ENCODE measurements at places on chromosomes 16 and 17.

- no peak for DNase-seq
These were observed 33.3 kb upstream of the SRSF1 start for GRCh38 chr17:58040386-58040785.

- DNase-seq, result no peak
These were observed 664.5 kb downstream of the WWOX start for GRCh38 chr16:78763821-78764440.

GRCh38 chr16:73113336-73113735, 65.4 kb upstream of the ZFHX3 start:
- DNase-seq, result no peak

DNA sequence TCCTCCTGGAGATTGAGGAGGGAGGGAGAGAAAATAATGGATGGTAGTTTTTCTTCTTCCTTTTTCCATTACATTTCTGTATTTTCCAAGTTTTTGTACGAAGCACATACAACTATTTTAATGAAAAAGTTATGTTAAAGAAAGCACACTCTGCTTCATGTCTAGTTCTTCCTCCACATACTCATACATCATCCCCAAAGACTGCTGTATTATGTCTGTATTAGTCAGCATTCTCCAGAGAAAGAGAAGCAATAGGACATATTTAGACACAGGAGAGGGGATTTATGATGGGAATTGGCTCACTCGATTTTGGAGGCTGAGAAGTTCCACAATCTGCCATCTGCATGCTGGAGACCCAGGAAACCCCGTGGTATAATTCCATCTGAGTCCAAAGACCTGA, 10.1 kb upstream of the ACSM2A start:
- DNase-seq, result no peak

DNA sequence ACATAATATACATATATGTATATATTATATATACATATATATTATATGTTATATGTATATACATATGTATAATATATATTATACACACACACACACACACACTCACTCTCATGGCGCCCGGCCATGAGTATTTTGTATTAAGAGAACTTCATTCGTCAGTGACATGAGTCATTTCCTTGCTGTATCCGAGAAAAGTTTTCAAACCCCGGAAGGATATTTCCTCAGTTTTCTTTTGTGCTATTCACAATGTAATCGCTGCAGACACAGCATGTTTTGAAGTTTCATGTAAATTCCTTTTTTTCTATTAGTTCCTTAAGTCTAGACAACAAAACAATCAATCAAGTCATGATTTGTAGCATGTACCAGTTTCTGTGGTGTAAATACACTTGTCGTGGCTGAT, 33.3 kb downstream of the OR1D5 start:
- no peak for DNase-seq

- peak; percentile 72 for DNase-seq
These were observed at the start of gene AP1G1 for GRCh38 chr16:71808593-71809459. AP1G1 (minus strand) TSS chr16:71808834; CDS start chr16:71789479, 19,355 bp downstream.

DNA sequence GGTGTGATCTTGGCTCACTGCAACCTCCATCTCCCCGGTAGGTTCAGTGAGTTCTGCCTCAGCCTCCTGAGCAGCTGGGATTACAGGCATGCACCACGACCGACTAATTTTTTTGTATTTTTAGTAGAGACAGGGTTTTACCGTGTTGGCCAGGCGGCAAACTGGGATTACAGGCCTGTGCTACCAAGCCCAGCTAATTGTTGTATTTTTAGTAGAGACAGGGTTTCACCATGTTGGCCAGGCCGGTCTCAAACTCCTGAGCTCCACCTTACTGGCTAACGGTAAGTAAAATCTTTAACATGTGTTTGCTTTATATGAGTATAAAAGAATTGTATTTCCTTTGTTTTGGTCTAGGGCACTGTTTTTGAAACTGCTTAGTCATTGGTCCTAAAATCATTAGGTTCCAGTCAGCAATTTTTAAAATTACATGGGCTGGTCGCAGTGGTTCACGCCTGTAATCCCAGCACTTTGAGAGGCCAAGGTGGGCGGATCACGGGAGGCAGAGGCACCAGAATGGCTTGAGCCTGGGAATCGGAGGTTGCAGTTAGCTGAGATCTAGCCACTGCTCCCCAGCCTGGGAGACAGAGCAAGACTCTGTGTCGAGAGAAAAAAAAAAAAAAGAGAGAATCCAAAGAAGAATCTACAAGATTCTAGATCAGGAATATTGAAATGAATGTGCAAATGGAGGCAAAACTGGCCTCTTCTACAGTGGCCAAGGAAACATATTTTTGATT, 3.6 kb downstream of the FLYWCH1 start:
- DNase-seq, result no peak

DNA sequence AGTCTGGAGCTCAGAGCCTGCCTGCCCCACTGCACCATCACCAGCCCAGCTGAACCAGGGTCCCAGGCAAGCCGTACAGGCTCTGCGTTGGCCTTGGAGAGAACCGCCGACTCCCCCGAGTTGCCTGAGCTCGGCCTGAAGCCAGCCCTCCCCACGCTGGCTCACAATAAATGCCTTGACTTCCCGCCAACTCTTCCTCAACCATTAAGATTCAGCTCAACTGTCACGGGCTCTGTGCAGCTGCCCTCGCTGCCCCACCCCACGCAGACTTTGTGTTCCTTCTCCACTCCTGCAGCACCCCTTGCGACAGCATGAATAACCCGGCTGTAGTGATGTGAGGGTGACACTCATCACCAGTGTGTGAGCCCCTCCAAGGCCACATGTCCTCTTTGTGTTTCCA, 4.8 kb upstream of the QPRT start:
- no peak for DNase-seq

- DNase-seq, result no peak
These were observed 8.1 kb upstream of the TBX4 start for GRCh38 chr17:61444075-61444474.

DNA sequence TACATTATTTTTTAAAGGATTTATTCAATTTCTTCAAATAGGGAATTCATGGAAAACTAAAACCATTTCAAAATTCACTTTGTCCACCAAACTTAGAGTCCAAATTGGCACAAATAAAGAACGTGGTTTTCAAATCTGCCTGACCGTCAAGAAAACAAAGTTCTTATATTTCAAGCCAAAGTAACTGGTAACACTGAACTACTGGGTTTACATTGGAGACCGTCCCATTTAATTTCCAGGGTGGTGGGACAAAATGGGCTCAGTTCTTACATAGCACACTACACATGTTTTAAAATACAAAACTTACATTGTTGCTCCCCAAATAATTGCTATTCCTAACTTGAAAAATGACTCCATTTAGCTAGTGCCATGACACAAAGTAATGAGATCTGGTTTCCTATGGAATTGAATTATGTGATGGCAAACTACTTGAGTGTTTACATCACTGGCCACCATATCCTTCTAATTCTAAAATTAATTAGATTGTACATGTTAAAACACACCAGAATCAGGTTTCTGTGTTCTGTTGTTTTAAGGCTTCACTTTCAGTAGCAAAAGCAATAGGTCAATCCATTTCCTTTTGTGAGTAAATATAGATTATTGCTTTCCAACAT, 6.5 kb downstream of the PSME3IP1 start:
- no peak for DNase-seq

DNA sequence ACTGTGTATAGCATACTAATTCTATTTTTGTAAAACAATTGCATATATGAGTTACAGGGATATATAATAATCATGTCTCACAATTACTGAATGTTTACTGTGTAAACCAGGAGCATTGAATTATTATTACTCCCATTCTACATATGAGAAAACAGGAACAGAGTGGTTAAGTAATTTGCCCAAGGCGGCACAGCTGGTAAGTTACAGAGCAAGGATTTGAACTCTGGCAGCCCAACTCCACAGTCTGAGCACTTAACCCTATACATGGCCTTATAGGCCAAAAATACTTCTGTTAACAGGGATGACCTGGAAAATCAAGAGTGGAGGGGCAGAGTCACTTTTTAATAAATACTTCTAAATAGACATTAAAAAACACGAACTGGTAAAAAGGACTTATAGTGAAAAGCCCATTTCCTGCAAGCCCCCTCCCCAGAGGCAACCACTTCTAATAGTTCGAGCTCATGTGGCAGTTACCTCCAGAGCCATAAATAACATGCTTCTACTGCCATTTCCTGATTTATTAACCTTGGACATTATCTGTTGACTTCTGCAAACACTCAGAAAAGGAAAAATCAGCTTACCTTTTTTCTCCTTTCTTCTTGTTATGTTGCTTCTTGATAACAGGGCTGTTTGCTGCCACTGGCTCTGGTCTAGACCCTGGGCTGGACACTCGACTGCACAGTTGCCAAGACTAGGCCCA, 22.1 kb upstream of the ADGRG1 start:
- no peak for DNase-seq
